ENCODE measurements at places on chromosomes 2 and 18.

DNA sequence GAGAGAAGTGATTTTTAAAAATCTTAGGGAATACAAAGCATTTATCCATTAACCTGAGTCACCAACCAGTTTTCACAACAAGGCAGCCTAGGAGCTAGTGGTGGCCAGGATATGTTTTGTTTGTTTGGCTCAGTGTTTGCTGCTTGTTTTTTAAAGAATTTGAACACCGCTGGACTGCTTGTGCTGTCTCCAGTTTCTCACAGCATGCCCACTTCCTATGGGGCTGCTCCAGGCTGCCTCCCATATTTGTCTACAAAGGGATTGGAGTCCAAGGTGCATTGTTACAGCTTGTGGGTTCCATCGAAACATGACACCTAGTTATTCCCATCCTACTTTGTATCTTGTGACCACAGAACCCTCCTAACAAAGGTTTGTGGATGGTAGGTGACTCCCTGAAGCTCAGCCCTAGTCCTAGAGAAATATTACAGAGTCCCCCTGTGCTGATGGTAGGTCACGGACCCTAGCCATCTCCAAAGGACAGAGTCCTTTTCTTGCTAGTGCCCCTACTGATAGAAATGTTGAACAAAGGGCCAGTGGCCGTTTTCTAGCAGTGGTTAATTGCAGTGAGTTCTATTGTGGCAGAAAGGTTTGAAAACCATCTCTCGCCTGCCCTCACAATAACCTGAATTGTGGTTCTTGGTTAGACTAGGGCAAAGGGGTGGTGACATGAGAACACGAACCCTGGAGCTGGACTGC is 23.2 kb downstream of the GPR39 start:
- no peak for DNase-seq

- DNase-seq = no peak
Measured at GRCh38 chr18:51137891-51138290, 59.6 kb downstream of the MEX3C start.

GRCh38 chr2:12116228-12116750 is 369.9 kb downstream of the LPIN1 start:
- no peak for DNase-seq

GRCh38 chr2:189150033-189150432 is 29.5 kb downstream of the COL5A2 start:
- DNase-seq = no peak

DNA sequence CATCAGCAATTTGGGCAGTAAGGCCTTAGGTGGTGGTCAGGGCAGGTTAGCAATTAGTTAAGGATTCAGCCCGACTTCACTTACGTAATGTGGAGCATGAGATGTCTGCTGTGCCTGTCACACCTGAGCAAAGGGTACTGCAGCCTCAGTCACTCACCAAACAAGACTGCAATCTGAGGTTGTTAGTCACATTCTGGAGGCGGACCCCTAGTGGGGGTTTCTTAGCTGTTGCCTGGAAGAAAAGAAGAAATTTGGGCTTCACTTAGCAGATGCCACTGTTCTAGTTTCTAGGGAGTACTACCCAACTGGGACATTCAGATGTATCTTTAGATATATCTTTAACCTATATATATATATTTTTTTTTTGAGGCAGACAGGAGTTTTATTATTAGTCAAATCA is 529.9 kb downstream of the SLC4A3 start:
- no peak for DNase-seq

GRCh38 chr2:179817181-179817841 is 44.1 kb downstream of the ZNF385B start:
- DNase-seq = no peak

DNA sequence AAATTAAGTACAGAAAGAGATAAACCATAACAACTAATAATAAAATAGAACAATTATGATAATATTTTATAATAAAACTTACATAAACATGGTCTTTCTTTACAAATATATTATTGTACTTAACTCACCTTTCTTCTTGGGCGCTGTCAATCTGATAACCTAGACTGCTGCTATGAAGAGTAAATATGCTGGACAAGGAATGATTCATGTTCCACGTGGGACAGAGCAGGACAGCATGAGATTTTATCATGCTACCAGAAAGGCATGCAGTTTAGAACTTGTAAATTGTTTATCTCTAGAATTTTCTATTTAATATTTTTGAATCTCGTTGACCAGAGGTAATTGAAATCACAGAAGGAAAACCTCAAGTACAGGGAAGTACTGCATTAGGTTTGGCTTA is 210.7 kb downstream of the ANKRD30B start:
- no peak for DNase-seq

DNA sequence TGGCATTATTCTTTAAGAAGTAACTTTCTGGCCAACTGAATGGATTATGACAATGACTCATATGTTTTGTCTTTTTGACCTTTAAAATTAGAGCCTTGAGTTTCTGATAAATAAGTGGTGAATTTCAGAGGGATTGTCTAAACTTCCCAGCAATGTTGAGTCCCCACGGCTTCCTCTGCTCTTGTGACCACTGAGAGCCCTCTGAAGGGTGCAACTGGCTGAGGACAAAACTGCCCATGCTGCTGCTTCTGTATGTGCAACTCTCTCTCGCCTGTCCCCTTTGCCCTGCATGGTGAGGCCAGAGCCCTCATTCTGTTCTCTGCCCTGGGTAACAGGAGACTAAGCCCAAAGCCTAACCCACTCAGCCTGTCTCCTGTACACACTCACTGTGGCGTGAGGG is 52.7 kb upstream of the SLC14A1 start:
- DNase-seq = no peak

DNA sequence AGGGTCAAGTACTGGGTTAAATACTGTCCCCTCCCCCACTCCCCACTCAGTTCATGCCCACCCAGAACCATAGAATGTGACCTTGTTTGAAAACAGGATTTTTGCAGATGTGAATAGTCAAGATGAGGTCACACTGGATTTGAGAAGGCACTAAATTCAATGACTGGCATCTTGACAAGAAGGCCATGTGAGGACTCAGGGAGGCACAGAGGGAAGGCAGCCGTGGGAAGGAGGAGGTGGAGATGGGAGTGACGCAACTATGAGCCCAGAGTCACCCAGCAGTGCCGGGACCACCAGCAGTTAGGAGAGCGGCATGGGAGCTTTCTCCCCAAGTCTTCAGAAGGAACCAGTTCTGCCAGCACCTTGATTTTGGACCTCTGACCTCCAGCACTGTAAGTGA is 257.3 kb downstream of the BCL2 start:
- DNase-seq = no peak

- no peak for DNase-seq
Measured at GRCh38 chr18:31450409-31450808, 2.9 kb downstream of the DSG3 start.

- DNase-seq = no peak
Measured at GRCh38 chr2:170163411-170164065, 14.4 kb upstream of the MYO3B start.

DNA sequence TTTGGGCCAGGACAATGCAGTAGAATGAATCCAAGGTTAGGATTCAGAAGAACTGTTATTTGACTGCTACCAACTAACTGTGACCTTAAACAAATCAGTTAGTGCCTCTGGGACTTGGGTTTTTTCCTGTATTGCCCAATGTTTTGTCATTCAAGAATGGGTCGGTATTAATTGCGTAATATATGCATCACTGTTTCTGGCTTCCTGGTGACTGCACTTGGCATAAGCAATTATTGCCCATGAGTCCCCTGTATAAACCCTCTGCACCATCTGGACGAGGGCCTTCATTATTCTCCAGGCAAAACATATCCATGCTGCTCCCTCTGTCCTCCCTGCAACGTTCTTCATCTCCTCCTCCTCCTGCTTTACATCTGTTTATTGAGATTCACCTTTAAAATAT is 255.8 kb upstream of the LRRTM1 start:
- no peak for DNase-seq

- DNase-seq = no peak
Measured at GRCh38 chr2:100017633-100018032, 124.8 kb downstream of the AFF3 start.

DNA sequence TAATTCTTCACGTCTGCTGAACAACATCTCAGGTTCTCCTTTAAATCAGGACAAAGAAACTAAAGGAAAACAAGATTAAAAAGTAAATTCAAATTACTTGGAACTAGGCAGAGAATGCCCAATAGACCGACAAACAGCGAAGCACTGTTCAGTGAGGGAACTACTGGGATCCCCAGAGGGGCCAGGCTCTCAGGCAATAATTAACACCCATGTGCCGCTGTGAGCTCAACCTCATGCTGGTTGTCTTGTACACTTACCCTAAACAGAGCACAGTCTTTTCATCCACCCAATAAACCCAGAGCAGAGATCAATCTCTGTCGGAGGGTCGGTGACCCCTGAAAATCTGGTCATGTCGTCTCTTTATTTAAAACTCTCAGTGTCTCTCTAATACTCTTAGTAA is 229.9 kb upstream of the CRIM1 start:
- DNase-seq = no peak

GRCh38 chr2:38180754-38181153 is 104.8 kb upstream of the CYP1B1 start:
- no peak for DNase-seq

DNA sequence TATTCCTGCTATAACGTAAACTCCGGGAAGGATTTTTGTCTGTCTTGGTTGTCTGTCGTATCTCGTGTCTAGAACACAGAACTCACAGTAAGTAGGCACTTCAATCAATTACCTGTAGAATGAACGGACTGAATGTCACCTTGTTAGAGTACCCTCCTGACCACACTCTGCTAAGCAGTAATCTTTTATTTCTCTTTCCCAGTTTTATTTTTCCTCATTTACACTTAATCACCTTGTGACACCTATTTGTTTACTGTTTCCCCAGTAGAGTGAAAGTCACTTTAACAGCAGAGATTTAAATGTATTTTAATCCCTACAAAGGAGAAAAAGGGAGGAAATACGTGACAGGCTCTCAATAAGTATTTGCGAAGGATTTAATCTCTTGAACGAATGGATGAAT is 514 bp upstream of the EPB41L5 start:
- no peak for DNase-seq

GRCh38 chr18:61850756-61851155 is 42.1 kb downstream of the RNF152 start:
- DNase-seq = no peak

DNA sequence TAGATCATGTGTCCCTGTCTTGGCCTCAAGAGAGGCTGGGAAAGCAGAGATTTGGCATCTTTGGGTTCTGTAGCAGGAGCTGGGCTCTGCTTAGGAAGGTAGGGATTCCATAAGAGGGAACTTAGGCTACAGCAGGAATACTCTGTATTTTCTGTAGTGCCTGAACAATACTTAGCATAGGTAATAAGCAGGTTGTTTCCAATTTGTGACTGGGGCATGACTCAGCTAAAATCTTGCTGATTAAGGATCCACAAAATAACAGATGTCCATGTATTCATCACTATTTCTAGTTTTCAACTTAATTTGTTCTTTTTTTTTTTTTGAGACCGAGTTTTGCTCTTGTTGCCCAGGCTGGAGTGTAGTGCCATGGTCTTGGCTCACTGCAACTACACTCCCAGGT is 68.5 kb downstream of the SMAD4 start:
- DNase-seq = no peak

DNA sequence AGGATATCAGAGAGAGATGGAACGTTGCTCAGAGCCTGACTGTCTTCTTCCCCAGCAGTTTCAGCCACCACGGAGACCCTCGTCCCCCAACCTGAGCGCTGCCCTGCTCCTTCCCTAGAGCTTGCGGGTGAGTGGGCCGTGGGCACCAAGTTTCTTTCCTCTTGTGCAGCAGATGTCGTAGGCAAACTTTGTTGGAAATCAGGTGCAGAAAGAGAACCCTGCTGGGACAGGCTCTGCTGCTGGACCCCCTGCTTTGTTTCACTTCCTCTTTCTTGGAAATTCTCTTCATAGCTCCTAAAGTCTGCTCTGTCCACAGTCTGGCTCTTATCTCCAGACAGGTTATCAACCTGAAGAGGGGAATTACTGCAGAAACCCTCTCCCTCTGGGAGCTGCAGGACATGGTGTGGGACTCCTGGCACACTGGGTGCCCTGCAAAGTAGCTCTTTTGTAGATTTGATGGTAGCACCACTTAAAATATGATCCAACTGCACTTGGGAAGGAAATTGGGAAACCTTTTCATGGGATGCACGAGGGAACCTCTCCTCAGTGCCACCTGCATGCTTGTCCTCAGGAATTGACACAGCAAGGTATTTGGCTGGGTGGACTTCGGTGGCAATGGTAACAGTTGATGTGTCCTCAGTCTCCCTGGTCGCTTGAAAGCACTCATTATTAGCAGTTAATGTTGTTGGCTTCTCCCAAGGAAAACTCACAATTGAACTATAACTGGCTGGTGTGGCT is 92.2 kb downstream of the ALPK2 start:
- DNase-seq = no peak

DNA sequence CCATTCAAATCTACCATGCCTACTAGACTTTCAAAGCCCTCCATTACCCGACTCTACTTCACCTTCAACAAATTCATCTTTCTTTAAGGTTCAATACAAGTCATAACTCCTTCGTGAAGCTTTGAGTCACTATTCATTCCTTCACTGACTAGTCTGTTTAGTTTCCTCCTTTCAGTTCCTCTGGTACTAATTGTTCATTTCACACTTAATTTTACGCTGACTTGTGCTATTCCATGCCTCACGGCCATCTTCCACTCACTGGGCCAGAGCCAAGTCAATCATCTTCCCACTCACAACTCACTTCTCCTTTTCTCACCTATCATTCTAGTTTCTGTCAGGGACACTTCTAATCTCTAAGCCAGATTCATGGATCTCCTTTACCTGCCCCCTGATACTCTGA is 136.2 kb downstream of the MTX2 start:
- no peak for DNase-seq

Measured in CD4-positive, CD25-positive, alpha-beta regulatory T cell (primary cell).